Forelimb muscle (tissue), 1 donor: ENCODE measurements at places on chromosomes 6 and 20. TPM values are rescaled to one million over a fixed set of nuclear protein-coding genes. Genes with fewer than 3 reads are reported as not detected.

DNA sequence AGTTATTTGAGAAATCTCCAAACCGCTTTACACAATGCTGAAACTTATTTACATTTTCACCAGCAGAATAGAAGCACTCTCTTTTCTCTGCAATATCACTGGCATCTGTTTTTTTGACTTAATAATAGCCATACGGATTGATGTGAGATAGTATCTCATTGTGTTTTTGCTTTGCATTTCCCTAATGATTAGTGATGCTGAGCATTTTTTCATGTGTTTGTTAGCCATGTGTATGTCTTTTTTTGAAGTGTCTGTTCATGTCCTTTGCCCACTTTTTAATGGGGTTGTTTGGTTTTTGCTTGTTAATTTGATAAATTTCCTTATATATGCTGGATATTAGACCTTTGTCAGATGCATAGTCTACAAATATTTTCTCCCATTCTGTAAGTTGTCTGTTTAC lies 73.6 kb downstream of the FBXO5 start:
- no peak for DNase-seq

GRCh38 chr6:35673755-35674154 lies 15.0 kb downstream of the FKBP5 start:
- DNase-seq, result no peak

- DNase-seq, result no peak
Measured at GRCh38 chr20:63497138-63497945, 1.5 kb downstream of the EEF1A2 start.

DNA sequence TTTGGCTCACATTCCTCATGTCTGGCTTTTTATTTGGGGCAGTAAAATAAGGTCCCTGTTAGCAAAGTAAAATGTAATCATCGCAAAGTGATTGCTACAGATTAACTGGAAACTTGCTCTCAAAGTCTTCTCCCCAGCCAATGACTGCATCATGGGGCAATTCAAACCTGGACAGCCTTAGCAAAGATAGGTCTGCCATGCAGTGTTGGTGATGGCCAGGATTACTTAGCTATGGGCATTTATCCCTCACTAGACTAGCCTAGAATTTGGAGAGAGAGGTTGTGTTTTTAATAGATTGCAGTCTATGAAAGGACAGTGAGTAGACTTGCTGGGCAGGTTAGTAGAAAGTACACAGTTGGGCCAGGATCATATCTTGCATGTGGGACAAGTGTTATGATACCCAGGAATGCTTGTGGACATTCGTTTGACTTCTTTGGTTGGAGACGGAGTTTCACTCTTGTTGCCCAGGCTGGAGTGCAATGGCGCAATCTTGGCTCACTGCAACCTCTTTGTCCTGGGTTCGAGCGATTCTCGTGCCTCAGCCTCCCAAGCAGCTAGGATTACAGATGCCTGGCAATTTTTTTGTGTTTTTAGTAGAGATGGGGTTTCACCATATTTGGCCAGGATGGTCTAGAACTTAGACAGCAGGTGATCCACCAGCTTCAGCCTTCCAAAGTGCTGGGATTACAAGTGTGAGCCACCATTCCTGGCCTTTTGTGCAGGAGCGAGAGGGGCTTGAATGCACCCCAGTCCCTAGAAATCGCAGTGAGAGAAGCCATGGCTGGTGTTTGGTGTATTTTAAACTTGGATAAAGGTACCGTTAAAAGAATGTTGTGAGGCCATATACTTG lies 3.4 kb downstream of the RPS12 start:
- DNase-seq, result no peak

- DNase-seq, result no peak
Measured at GRCh38 chr6:161095916-161096315, 104.3 kb downstream of the MAP3K4 start.

DNA sequence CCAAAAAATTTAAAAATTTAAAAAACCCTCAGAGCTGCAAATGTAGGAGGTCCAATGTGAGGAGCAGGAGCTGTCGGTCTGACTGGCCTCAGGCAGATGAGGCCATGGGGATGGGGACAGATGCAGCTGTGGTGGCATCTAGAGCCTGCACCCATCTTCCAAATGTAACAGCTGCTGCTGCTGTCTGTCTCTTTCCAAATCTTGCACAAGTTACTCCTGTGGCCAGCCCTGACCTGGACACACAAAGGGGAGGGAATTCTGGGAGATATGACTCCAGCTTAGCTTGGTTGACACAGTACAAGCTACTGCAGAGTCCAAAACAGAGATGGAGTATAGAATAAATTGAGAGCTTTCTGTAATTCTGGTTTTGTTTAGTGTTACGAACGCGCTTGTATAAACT lies 115.2 kb downstream of the PRND start:
- no peak for DNase-seq

- DNase-seq, result no peak
Measured at GRCh38 chr20:9442858-9443257, 71.5 kb upstream of the LAMP5 start.

GRCh38 chr6:139981768-139982181 lies 607.3 kb upstream of the CITED2 start:
- no peak for DNase-seq

GRCh38 chr6:35037664-35038038 lies 103.5 kb downstream of the TCP11 start:
- DNase-seq, result no peak

GRCh38 chr20:3402453-3402852 lies 5.0 kb downstream of the DNAAF9 start:
- DNase-seq, result no peak

GRCh38 chr20:17530716-17531664 lies at the start of gene BFSP1:
Gene BFSP1, minus strand, starts transcription at chr20:17531379. Its CDS starts 50 bp downstream, at chr20:17531329.
- DNase-seq, result peak; percentile 17

Gene HFE
- 3.6 TPM for polyA plus RNA-seq

Gene BRPF3
- 24.4 TPM for polyA plus RNA-seq

Gene GRM4
- 2.2 TPM for polyA plus RNA-seq

Gene SULF2
- 43.6 TPM for polyA plus RNA-seq
